Left lung (tissue), 14 donors: ENCODE measurements at places on chromosomes 1 and 21. TPM values are rescaled to one million over a fixed set of nuclear protein-coding genes. Genes with fewer than 3 reads are reported as not detected.

The MX2 gene
- 31.9 TPM for total RNA-seq

- H3K36me3 ChIP-seq, result no peaks in the 10 kb centered on the region
- peak; percentile 0 for DNase-seq
- H3K4me1 ChIP-seq, result no peaks in the 10 kb centered on the region
- H3K27me3 ChIP-seq, result peaks cover 19% of the 10 kb centered on the region
These were observed 26.9 kb upstream of the RCC2 start for GRCh38 chr1:17466359-17466758.

DNA sequence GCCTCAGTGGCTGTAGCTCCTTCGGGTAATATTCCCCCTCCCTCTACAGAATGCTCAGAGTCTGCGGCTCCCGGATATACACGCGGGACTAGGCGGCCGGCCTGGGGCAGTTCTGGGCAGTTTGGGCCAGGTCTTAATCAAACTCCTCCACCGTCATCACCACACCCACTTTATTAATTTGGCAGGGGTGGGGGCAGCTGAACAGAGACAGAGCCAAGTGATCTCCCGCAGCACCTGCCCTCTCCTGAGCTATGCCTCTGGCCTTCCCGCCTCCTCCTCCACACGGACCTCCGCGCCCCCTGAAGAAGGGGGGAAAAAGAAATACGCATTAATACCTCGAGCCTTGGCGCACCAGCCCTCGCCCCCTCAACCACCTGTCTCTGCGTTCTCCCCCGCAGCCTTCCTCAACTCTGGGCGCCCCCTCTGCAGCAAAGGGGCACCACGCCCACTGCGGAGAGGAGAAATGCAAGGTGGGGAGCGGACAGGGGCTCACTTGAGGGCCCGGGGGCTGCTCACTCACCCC lies 42.6 kb downstream of the CD34 start:
- H3K36me3 ChIP-seq, result no peaks in the 10 kb centered on the region
- H3K4me1 ChIP-seq, result peaks cover 82% of the 10 kb centered on the region
- H3K27me3 ChIP-seq, result no peaks in the 10 kb centered on the region
- H3K4me3 ChIP-seq, result peak overlapping the region; percentile 62
- no peak for DNase-seq

GRCh38 chr1:41666981-41667631 lies 182.6 kb upstream of the EDN2 start:
- H3K27ac ChIP-seq, result no peak overlapping the region
- H3K4me1 ChIP-seq, result peaks cover 4% of the 10 kb centered on the region
- no peak overlapping the region for H3K4me3 ChIP-seq
- H3K36me3 ChIP-seq, result no peaks in the 10 kb centered on the region
- H3K27me3 ChIP-seq, result no peaks in the 10 kb centered on the region

GRCh38 chr21:38830671-38831525 lies 25.2 kb downstream of the ETS2 start:
- DNase-seq, result no peak
- H3K27me3 ChIP-seq, result no peaks in the 10 kb centered on the region
- no peaks in the 10 kb centered on the region for H3K36me3 ChIP-seq
- peak overlapping the region; percentile 19 for H3K27ac ChIP-seq

DNA sequence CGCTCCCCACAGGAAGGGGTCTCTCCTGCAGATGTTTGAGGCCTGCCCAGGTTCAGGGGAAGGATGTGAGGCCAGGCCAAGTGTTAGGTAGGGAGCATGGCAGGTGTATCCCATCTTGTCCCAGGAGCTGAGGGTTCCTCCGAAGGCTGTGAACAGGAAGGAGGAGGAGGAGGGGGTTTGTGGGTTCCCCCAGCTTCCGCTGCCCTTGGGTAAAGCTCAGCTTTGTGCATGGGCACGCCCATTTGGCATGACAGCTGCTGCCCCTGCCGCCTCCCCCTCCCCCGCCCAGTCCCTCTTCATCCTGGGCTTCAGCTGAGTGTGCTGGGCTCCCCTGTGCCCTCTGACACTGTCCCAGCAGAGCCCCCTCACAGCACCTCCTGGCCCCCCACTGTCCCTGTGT lies 25.5 kb downstream of the TNFRSF8 start:
- no peak overlapping the region for H3K27ac ChIP-seq
- no peaks in the 10 kb centered on the region for H3K36me3 ChIP-seq
- H3K27me3 ChIP-seq, result no peaks in the 10 kb centered on the region
- H3K4me3 ChIP-seq, result no peak overlapping the region
- no peak for DNase-seq

- no peaks in the 10 kb centered on the region for H3K36me3 ChIP-seq
- no peak overlapping the region for H3K27ac ChIP-seq
- no peak for DNase-seq
- peaks cover 4% of the 10 kb centered on the region for H3K4me1 ChIP-seq
These were observed 17.9 kb upstream of the ZNF436 start for GRCh38 chr1:23387494-23387893.

GRCh38 chr1:57603696-57604095 lies 179.8 kb upstream of the DAB1 start:
- H3K36me3 ChIP-seq, result no peaks in the 10 kb centered on the region
- H3K4me1 ChIP-seq, result no peaks in the 10 kb centered on the region
- H3K27me3 ChIP-seq, result no peaks in the 10 kb centered on the region
- no peak for DNase-seq

GRCh38 chr1:78561856-78562255 lies 58.4 kb upstream of the IFI44L start:
- no peak overlapping the region for H3K4me3 ChIP-seq
- H3K4me1 ChIP-seq, result no peaks in the 10 kb centered on the region
- no peaks in the 10 kb centered on the region for H3K27me3 ChIP-seq
- DNase-seq, result no peak

DNA sequence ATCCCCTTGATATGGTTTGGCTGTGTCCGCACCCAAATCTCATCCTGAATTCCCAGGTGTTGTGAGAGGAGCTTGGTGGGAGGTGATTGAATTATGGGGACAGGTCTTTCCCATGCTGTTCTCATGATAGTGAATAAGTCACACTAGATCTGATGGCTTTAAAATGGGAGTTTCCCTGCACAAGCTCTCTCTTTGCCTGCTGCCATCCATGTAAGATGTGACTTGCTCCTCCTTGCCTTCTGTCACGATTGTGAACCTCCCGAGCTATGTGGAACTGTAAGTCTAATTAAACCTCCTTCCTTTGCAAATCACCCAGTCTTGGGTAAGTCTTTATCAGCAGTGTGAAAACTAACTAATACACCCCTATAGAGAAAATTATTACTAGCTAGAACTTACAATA lies 959.5 kb upstream of the ADGRL2 start:
- H3K27ac ChIP-seq, result no peak overlapping the region
- no peaks in the 10 kb centered on the region for H3K4me1 ChIP-seq
- no peak for DNase-seq
- H3K36me3 ChIP-seq, result no peaks in the 10 kb centered on the region
- no peaks in the 10 kb centered on the region for H3K27me3 ChIP-seq

- no peaks in the 10 kb centered on the region for H3K4me1 ChIP-seq
- DNase-seq, result no peak
- no peaks in the 10 kb centered on the region for H3K27me3 ChIP-seq
- no peak overlapping the region for H3K27ac ChIP-seq
- no peak overlapping the region for H3K4me3 ChIP-seq
- no peaks in the 10 kb centered on the region for H3K36me3 ChIP-seq
These were observed 147.2 kb downstream of the NR5A2 start for GRCh38 chr1:200174525-200175295.

GRCh38 chr1:78229344-78229743 lies 183.6 kb downstream of the GIPC2 start:
- peak overlapping the region; percentile 3 for H3K4me3 ChIP-seq
- no peak overlapping the region for H3K27ac ChIP-seq
- H3K36me3 ChIP-seq, result no peaks in the 10 kb centered on the region
- H3K4me1 ChIP-seq, result no peaks in the 10 kb centered on the region
- DNase-seq, result peak; percentile 8
